Activated naive CD4-positive, alpha-beta T cell treated with anti-CD3 and anti-CD28 coated beads, Interleukin-2, amount 50 U/mL, for 72 hours (primary cell): ENCODE measurements at places on chromosomes 7 and 10. TPM values are rescaled to one million over a fixed set of nuclear protein-coding genes. Genes with fewer than 3 reads are reported as not detected.

- no peak for DNase-seq
These were observed 472.0 kb upstream of the FZD8 start for GRCh38 chr10:36114141-36114540.

The GCK gene
- total RNA-seq, result 1.2 TPM

GRCh38 chr7:73976761-73977618, 51.0 kb upstream of the ELN start:
- no peak for DNase-seq

DNA sequence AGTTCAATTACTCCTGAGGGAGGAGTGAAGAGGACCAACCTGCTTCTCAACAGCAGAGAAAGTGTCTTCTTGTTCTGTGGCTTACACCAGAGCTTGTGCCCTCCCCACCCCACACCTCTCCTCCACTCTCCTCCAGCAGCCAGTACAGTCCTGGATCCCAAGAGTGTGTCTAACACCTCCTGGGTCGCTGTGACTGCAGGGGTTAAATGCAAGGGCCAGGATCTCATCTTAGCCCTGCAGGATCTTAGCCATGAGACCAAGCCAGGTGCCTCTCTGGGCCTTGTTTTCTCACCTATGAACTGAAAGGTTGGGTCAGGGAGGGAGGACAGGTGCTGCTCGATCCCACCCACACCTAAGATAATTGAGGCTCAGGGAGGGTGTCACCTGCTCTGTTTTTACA, 34.5 kb upstream of the MSRB2 start:
- DNase-seq, result no peak

DNA sequence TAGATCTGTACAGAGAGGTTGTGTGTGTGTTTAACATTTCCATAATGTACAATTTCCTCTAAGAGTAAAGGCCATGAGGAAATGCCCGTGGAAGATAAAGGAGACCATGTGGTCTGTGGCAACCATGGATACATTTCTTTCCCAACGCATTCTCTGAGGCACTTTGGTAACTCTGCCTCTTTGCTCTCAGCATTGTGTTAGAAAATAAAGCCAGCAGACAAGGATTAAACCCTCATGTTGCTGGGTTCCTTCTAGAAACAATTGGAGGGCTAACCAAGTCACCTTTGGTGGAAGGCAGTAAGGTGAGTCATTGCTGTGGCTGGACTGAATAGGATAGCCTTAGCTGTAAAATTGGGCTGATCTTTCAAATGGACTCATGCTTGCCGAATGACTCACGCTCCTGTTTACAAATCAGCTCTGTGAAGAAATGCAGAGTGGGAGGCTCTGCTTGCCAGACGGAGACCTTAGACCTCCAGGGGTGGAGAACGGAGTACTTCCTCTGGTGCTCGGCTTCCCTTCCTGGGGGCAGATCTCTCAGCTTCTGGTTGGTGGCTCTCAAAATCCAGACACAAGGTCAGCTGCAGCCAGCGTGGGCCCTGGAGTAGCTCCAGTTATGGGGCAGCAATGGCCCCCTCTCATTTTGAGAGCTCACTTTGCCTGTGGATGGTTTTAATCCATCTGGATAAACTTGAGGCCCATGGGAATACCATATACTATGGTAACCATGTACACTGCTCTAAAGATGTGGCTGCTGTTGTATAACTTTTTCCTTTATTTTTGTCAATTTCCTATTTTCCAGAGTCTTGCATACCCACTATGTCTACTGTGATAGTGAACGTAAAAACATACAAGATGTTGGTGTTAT, 137.3 kb downstream of the TCF7L2 start:
- no peak for DNase-seq
